ENCODE measurements at places on chromosomes 7 and 10. TPM values are rescaled to one million over a fixed set of nuclear protein-coding genes. Genes with fewer than 3 reads are reported as not detected.

Gene TMEM229A
- not detected for total RNA-seq

DNA sequence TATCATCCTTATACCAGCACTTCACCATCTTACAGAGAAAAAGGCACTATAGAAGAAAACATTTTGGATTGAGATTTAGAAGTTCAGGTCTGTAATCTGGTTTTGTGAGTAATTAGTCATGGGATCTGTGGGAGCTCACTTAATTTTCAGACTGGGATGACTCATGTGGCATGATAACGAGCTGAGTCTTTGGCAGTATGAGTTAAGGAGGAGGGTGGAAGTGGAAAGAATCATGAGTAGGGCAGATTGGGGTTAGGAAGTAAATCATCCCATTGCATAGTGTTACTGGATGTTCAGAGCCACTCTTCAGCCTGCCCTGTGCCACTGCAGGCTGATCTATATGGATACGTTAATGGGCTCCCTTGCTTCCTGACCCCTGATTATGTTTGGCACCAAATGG lies 64.9 kb downstream of the ZNF92 start:
- DNase-seq, result peak; percentile 64

Gene MYO1G
- 3.1 TPM for total RNA-seq

- DNase-seq, result no peak
Measured at GRCh38 chr7:104039363-104039762, 49.9 kb upstream of the RELN start.

Gene FEZF1
- not detected for total RNA-seq

GRCh38 chr10:117980216-117980615 lies 66.5 kb downstream of the RAB11FIP2 start:
- DNase-seq, result no peak

- no peak for DNase-seq
Measured at GRCh38 chr10:69213591-69214311, 6.4 kb upstream of the HKDC1 start.

Gene FAM20C
- 28.8 TPM for total RNA-seq

Gene SEMA3C
- 371 TPM for total RNA-seq

Gene ELN
- total RNA-seq, result 37.4 TPM

DNA sequence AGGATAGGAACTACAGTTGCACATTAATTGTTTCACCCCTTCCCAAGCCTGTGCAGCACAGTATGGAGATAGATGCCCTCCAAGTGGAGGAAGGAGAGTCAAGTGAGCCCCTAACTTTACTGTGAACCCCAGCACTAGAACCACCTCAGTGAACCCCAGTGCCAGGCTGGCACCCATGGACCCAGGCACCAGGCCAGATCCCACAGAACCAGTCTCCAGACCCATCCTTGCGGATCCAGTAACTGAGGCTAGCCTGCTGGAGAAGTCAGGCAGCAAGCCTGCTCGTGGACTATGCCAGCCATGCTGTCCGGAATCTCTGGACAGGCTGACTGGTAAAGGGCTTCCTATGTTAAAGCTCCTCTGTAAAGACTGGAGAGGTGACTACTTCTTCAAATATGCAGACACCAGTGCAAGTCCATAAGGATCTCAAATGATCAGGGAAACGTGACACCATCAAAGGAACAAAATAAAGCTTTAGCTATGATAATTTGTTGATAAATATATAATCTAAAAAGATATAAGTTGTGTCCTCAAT lies 27.7 kb downstream of the SHOC2 start:
- no peak for DNase-seq

- no peak for DNase-seq
Measured at GRCh38 chr7:156985101-156985992, 25.1 kb downstream of the MNX1 start.

Gene NPC1L1
- not detected for total RNA-seq

Gene CFAP43
- 3.2 TPM for total RNA-seq

DNA sequence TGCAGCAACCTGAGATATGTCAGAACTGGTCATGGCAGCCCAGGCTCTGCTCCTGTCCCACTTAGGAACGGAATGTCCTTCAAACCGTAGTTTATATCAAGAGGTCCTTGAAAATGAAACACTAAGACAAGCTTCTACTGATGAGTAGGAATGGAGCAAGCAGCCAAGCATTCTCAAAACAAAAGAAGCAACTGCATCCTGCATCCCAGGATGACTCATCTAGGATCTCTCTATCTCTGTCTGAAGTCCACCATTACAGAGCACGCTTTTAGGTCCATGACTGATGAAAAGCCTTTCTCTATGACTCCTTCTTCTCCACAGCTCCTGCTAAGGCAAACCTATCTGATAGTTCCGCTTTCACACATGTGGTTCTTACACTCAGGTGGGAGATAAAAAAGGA lies 16.3 kb downstream of the MBL2 start:
- DNase-seq, result no peak

DNA sequence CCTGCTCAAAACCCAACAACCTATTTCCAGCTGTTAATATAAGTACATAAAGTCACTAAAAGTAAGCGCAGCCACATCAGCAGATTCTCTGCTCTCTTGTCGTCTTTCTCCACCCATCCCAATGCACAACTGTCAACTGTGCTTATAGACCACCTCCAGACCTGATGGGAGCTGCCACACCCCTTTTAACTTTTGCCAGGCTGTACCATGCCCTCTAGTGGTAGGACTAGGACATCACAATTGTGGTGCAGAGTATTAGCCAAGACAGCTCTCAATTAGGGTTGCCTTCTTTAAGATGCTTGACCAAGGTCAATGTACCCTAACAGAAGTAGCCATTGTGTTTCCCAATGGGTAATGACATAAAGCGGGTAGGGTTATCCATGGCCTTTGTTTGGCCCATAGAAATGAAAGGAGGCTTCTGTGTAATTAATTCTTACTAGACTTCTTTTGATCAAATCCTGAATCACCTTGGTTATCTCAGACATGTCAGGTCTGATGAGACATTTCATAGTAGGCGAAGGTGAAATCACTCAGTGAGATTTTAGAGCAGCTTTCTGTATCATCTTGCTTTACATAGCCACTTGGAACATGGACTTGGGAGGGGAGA lies 68.1 kb downstream of the SCRN1 start:
- DNase-seq, result no peak

DNA sequence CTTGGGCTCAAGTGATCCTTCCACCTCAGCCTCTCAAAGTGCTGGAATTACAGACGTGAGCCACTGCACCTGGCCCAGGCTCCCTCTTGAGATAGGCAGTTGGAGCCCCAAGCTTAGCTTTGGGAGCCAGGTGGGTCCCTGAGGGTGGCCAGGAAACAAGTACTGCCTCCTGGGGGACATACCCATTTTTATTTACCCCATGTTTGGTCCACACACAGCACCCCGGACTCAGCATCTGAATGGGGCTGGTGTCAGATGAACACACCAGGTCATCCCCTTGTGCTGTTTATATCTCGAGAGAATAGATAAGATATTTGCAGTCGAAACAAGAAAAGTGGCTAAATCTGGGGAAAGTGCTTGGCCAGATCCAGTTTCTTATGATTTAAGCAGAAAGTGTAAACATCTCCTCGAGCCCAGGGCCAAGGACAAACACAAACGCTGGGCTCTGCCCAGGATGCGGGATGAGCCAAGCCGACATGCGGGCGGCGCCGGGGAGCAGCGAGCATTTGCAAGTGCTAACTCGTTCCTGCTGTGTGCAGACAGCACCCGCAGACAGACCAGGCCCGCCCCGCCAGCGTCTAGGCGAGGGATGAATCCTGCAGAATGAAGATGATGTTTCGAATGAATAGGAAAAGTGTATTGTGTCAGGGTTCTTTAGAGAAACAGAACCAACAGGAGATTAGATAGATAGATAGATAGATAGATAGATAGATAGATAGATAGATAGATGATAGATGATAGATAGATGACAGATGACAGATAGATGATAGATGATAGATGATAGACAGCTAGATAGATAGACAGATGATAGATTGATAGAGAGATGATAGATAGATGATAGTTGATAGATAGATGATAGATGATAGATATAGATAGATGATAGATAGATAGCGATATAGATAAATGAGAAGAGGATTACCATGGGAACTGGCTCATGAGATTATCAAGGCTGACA lies 44.4 kb upstream of the OCM2 start:
- no peak for DNase-seq

Gene ST7
- 33.1 TPM for total RNA-seq

Gene CAV2
- total RNA-seq, result 33.3 TPM

DNA sequence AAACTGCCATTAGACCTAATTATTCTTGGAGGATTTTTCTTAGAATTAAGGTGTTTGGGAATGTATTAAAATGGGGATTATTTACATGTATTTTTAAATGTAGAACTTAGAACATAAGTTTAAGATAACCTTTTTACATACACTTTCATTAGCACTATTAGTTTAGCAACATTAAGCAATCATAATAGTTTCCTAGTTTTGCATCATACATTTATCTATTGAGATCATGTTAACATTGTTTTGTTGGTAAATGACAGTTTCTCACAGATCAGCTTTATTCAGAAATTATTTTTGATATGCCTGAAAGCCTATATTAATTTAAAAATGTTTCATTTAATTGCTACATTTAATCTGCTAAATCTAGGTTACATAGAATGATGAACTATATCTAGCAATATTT lies 189.7 kb upstream of the PPP1R3A start:
- DNase-seq, result no peak

- DNase-seq, result no peak
Measured at GRCh38 chr7:8444468-8444769, 11.0 kb downstream of the NXPH1 start.

GRCh38 chr10:99765672-99766301 lies 16.7 kb upstream of the ABCC2 start:
- no peak for DNase-seq

DNA sequence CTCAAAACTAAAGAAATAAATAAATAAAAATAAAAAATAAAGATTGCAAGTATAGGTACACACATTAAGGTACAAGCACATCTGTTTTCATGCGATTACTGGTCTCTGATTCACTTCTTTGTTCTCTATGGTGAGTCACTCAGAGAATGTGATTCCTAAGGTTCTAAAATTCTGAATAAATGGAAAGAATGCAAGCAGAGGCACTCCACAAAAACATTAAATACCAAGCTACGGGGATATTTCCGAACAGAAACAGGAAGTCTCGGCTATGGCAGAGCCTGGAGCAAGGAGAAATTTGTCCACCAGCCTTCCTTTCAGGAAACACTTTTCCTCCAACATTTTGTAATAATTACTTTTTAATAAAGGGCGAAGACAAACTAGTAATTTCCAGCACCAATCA lies 1.4 kb downstream of the VOPP1 start:
- no peak for DNase-seq

- peak; percentile 80 for DNase-seq
Measured at GRCh38 chr7:41886262-41886900, 183.5 kb upstream of the INHBA start.

- no peak for DNase-seq
Measured at GRCh38 chr10:88190123-88190522, 326.7 kb downstream of the PTEN start.

Gene CALML5
- not detected for total RNA-seq

DNA sequence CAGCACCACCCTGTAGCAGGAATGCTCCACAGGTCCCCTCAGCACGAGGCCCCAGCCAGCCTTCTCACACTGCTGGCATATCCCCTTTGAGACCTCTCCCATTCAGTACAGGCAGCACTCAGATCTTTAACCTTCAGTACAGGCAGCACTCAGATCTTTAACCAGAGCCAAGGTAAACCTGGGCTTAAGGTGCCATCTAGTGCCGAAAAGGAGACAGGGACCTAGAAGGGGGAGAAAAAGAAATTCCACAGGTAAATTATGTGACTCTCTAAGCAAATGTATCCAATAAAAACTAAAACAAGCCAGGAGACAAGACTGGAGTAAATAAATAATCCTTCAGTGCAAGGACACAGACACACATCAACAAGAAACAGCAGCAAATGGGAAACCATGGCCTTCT lies 358.6 kb downstream of the PTPRN2 start:
- no peak for DNase-seq

GRCh38 chr10:92242910-92243671 lies 47.8 kb downstream of the CPEB3 start:
- DNase-seq, result peak; percentile 30

Gene TRIM73
- total RNA-seq, result under 0.01 TPM

Gene SAP25
- 6.0 TPM for total RNA-seq

DNA sequence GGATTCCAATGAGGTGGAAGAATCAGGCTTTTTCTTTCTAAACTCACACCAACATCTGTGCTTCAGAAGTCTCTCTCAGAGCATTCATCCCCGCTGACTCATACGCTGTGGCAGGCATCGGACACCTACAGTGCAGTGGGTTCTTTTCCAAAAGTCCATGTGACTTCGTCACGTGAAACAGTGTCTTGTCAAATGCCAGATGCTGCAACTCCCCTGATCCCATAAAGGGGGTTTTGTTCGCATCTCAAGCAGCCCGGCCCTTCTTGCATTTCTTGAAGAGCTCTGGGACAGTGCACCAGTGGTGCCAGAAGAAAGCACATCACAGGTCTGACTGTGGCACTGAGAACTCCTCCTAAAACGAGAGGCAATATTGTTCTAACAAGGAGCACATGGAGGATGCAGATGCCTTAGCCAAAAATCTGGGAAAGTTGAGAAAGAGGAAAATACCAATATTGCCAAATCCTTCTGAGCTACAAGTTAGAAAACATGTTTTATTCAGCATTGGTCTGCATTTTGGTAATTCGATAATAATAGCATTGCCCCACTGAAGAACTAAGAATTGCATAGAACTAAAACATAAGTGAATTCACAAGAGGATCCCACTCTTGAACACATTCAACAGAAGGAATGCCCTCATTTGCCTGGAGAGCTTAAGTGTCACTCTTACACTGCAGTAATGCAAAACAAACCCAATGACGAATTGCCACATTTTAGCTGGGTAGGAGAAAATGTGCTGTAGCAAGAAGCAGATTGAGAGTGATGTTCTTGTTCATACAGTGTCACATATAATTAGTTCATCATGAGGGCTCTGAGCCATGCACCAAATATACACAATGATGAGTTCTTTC lies 204.4 kb downstream of the CXCL12 start:
- peak; percentile 80 for DNase-seq

DNA sequence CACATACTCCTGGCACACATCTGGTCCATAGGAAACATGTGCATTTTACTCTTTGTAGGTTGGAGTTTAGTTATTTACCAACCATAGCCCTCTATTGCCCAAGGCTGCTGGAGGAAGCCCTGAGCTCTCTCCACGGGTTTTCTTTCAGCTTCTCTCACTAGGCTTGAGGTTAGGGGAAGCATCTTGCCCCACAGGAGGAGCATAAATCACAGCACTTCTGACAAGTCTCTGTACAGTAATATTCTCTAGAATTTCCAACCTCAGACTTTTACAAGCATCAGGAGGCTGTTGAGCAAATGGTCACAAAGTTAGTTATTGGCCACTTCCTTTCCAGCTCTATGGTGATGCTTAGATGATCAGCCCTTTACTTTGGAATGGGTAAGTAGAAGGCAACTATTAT lies 122.9 kb upstream of the GLI3 start:
- DNase-seq, result no peak

DNA sequence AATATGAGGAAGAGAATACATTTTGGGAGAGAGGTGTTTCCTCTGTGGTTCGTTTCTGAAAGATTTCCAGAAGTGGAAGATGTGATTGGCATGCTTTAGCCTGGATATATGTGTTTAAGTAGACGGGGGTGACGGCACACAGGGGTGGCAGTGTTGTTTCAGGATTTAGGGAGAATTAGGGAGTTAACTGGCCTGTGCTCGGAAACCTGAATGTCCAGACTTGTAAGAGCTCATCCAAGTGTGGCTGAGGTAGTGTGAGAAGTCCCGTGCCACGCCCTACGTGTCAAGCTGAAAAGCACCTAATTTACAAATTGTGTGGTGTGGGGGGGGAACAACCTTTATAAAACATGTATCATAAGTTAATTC lies 1.1 kb downstream of the RALA start:
- DNase-seq, result no peak

- DNase-seq, result no peak
Measured at GRCh38 chr10:97363071-97363470, 28.5 kb upstream of the FRAT2 start.

Data from uterus (tissue), 4 donors.